NCI-H1048 (cell line): ENCODE measurements at places on chromosomes 4 and X.

GRCh38 chr4:15655223-15656037 lies at the start of gene FBXL5:
Gene FBXL5 (minus strand): TSS chr4:15655357. CDS start chr4:15655287, 70 bp downstream.
- DNase-seq = peak; percentile 77

GRCh38 chr4:36159208-36159607 lies 85.1 kb downstream of the ARAP2 start:
- no peak for DNase-seq

DNA sequence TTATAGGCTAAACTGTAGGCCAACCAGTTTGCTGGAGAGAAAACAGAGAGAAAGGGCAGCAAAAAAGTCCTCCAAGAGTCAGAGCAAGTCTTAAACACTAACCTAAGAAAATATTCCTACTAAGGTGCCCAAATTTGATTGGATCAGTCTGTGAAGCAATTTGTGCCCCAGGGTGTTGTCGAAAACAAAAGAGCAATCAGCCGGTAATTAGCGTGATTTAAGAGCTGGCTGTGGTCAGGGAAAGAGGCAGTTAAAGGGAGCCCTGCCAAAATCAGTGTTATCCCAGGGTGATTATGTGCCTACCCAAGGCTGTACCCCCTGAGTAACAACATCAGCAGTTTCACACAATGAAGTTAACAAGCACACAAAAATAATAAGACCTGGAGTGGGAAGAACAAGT lies 6.4 kb upstream of the BRWD3 start:
- DNase-seq = no peak

GRCh38 chr4:77790146-77790545 lies 29.0 kb downstream of the CNOT6L start:
- DNase-seq = no peak

DNA sequence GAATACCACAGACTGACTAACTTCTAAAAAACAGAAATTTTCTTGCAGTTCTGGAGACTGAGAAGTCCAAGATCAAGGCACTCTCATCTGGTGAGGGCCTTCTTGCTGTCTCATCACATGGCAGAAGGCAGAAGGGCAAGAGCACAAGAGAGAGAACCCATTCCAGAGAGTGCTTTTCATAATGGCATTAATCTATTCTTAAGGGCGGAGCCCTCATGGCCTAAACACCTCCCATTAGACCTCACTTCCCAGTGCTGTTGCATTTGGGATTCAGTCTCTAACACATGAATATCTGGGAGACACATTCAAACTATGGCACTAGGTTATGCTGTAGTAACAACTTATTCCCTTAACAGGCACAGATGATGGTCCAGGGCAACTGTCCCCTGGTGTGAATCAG lies 37.1 kb upstream of the TLR2 start:
- no peak for DNase-seq
